Stimulated activated CD8-positive, alpha-beta memory T cell treated with anti-CD3 and anti-CD28 coated beads, Interleukin-7, amount 100 ng/mL, for 24 hours (primary cell): ENCODE measurements at places on chromosomes 7 and 10.

DNA sequence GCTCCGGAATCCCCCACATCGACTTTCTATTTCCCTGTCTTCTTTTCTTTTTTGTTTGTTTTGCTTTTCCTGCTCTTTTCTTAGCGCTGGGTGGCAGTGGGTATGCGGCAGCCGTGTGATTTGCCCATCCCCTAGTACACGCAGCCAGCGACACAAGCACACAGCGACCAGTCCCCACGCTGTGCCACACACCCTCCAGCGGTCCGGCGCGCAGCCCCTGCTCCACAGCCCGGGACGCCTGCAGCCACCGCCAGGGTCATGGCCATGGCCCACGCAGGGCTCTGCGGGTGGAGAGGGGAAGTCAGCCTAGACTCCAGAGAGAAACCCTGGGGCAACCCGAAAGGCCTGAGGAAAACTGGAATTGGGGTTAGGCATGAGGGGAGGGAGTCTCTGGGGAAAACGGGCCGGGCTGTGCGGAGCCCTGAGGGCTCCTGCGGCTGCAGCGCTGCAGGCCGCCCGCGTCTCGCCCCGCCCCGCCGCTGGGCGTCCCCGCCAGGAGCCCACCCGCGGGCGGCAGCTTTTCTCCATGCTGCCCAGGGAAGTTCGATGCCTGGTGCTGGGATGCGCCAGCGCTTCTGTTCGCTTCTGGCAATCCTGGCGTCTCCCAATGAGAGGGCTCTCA is 2.5 kb downstream of the CHRM2 start:
- no peak for DNase-seq

GRCh38 chr7:27917774-27918314 is 177.9 kb downstream of the TAX1BP1 start:
- DNase-seq = no peak

DNA sequence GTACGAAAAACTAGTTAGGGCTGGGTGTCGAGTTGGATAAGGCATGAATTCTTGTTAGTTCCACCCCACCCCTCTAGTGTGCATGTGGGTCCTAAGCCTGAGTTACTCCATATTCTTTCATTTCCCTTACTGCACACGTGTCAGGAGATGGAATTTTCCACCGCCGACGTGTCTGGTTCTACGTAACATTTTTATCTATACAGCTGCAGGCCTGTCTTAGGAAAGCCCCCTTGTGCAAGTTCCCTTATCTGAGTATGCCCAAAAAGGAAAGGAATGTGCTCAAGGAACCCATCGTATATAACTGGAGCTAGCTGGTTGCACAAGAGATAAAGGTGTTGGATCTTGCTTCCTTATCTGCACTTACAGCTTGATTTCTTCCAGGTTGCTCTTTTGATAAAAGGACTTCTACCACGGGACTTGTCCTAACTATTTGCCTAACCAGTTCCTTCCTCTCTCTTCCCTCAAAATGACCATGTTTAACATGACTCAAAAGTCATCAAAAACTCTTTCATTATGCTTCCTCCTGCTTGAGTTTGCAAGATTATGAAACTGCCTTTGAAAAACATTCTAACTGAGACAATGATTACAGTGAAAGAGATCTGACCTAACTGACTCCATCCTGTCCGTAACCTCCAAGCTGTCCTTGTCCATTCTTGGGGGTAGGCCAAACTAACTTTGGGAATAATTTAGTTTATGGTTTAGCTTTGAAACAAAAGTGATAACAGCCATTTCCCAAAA is 181.4 kb downstream of the AKR1D1 start:
- no peak for DNase-seq

GRCh38 chr10:32393911-32394310 is 47.0 kb upstream of the EPC1 start:
- no peak for DNase-seq

GRCh38 chr7:66206119-66206933 is 1.2 kb downstream of the TPST1 start:
- DNase-seq = no peak

- no peak for DNase-seq
These were observed 88.8 kb downstream of the KMT2E start for GRCh38 chr7:105102557-105103352.

GRCh38 chr10:28823501-28824075 is 146.3 kb downstream of the BAMBI start:
- DNase-seq = no peak

GRCh38 chr7:156055206-156055822 is 243.1 kb upstream of the SHH start:
- no peak for DNase-seq

DNA sequence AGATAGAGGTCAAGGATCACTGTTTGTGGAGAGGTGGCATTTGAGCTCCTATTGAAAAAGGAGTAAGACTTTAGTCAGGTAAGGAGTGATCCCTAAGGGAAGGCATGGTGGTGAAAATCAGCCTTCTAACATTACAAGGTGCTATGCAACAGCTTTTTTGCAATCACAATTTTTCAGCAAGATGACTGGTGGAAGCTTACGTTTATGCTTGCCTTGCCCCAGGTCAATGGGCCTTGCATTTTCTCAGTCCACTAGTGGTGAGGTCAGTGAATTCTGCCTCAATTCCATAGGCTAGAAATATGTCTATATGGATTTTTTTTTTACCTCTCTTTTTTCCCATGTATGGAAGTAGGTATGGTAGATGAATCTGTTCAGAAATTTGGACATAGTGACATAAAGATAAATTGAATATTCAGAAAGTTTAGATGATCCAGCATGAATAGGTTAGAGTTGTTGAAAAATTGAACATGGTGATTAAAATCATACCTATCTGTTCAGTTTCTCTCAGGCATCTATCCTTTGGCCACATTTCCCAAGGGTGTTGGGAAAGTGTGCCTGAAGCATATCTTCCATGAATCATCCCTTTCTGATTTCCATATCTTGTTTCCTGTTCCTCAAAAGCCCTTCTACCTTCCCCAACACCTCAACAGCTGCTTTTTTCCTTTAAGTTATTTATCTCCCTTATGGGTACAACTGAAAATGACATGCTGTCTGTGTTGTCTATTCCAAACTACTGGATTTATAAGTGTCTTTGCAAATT is 71.9 kb upstream of the PTPRZ1 start:
- no peak for DNase-seq

DNA sequence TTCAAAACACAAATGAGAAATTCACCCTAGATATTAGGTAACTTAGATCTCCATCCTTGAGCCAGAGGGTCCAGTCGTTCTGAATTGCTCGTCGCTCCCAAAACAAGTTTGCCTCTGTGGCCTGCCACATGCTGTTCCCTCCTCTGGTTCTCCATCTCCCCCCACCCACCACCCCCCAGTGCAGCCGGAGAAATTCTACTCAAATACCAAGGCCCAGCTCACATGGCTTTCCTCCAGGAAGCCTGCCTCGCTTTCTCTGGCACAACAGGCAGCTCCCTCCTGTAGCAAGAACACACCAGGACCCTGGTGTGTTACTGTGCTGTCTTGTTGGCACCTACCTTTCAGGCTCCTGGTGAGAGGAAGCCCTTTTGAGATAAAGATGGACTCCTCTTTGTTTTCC is 52.7 kb upstream of the C10orf90 start:
- DNase-seq = no peak

GRCh38 chr10:24009115-24009514 is 199.8 kb upstream of the KIAA1217 start:
- no peak for DNase-seq

- no peak for DNase-seq
These were observed 98.9 kb downstream of the HIP1 start for GRCh38 chr7:75639886-75640190.

GRCh38 chr10:61721431-61721830 is 58.7 kb downstream of the CABCOCO1 start:
- DNase-seq = no peak

DNA sequence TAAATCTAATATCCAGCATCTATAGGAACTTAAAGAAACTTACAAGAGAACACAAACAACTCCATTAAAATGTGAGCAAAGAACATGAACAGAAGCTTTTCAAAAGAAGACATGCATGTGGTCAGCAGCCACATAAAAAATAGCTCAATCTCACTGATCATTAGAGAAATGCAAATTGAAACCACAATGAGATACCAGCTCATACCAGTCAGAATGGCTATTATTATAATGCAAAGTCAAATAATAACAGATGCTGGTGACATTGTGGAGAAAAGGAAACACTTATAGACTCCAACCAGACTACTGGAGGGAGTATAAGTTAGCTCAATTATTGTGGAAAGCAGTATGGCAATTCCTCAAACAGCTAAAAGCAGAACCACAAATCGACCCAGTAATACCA is 1314.5 kb downstream of the XPNPEP1 start:
- DNase-seq = no peak

- DNase-seq = no peak
These were observed 559 bp upstream of the STEAP2 start for GRCh38 chr7:90210981-90211380.

DNA sequence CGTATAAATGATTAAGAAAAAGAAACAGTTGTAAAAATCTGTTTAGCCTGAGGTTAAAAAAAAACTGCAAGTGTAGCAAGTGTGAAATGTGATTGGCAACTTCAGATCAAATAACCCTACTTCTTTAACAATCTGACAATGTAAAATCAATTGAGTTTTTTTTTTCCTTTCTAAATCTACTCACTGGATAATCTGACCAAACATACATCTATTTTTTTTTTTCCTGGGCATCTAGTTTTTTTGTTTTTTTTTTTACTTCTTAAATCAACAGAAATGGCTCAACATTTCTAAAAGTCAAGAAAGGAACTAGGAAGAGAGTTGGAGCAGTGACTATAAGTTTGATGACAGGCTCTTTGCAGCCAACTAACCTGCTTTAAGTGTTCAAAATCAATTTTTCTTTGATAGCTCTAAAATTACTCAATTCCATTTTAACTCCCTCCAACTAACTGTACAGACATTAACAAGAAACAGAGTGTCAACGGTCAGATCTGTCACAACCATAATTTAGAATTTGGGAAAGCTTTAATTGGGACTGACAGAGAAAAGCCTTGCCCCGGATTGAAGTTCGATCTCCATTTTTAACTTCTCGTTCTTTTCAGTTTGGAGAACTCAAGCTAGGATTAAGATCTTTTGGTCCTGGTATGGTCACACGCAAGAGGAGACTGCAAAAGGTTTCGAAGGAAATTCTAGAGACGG is 1.2 kb downstream of the ARL3 start:
- no peak for DNase-seq

- no peak for DNase-seq
These were observed 42.4 kb upstream of the ASAH2 start for GRCh38 chr10:50293513-50294313.

- no peak for DNase-seq
These were observed 93.1 kb downstream of the COBL start for GRCh38 chr7:51223505-51223904.

DNA sequence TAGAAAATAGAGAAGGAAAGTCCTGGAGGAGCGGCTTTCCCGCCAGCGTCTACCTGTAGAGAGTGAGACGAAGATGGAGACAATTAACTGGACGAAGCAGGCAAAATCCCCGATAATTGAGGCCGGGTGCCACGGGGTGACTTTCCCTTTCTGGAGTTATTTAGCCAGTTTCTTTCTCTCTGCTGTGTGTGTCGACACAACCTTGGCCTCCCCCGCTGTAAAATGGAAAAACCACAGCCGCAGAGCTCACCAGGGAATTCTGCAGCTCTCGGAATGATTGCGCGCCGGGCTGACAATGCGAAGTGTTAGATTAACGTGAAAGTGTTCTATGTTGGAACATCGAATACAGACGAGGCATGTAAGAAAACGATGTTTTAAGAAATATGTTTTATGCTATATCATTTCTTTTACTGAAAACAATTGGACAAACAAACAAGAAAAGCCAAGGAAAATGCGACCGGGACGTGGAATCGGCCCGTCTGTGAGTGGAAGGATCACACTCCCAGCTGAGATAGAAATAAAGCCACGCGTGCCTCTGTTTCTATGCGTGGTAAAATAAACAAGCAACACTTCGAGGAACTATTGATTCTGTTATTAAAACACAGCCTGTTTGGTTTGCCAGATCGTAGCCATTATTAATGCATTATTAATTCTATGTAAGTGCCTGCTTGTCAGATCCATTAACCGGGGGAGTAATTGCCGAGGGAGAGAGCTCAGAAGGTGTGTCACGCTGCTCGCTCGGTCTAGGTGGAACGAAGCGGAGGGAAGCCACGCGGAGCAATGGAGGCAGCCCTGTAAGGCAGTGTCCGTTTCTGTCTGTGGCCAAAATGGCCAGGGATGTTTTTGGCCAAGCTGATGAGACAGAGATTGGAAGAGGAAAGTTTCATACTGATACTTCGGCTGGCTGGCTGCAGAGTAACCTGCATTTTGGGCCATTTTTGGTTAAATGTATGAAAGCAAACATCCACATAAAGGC is 129.4 kb downstream of the DNAJB6 start:
- no peak for DNase-seq

DNA sequence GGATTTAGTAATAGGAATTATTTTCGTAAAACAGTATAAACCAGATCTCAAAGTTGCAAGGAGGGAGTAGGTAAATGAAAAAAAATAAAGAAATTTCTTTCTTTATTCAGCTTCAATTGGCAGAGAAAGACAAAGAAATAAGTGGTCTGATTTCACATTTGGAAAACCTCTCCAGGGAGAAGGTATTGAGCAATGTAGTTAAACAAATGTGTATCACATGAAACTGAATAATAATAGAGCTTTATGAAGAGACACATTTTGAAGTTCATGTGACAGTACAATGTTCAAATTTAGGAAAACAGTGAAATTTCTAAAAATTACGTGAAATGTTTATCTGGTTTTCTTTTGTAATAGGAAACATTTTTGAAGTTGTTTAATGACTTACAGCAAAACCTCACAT is 63.0 kb downstream of the TAX1BP1 start:
- DNase-seq = no peak
